ENCODE measurements at places on chromosomes 1 and 21. TPM values are rescaled to one million over a fixed set of nuclear protein-coding genes. Genes with fewer than 3 reads are reported as not detected.

FCRLB gene
- polyA plus RNA-seq: 4.4 TPM

GSTM1 gene
- polyA plus RNA-seq: 115 TPM

HES5 gene
- polyA plus RNA-seq: not detected

POGK gene
- 46.0 TPM for polyA plus RNA-seq

INKA2 gene
- 2.2 TPM for polyA plus RNA-seq

DIO1 gene
- polyA plus RNA-seq: 7.6 TPM

PLA2G2D gene
- polyA plus RNA-seq: 0.08 TPM

FAM151A gene
- 32.2 TPM for polyA plus RNA-seq

LHX8 gene
- polyA plus RNA-seq: not detected

DLGAP3 gene
- polyA plus RNA-seq: 1.9 TPM

CAMK1G gene
- polyA plus RNA-seq: 5.2 TPM

SPATA17 gene
- 17.0 TPM for polyA plus RNA-seq

PRAMEF11 gene
- not detected for polyA plus RNA-seq
